Activated CD8-positive, alpha-beta memory T cell treated with anti-CD3 and anti-CD28 coated beads for 4 hours (primary cell): ENCODE measurements at places on chromosomes 7 and 10.

GRCh38 chr7:69598081-69598486 is at the start of gene AUTS2:
AUTS2 (plus strand) TSS chr7:69598475; CDS start chr7:69599654, 1,179 bp downstream.
- peak; percentile 24 for DNase-seq

GRCh38 chr7:116687801-116688201 is 15.8 kb downstream of the MET start:
- no peak for DNase-seq

DNA sequence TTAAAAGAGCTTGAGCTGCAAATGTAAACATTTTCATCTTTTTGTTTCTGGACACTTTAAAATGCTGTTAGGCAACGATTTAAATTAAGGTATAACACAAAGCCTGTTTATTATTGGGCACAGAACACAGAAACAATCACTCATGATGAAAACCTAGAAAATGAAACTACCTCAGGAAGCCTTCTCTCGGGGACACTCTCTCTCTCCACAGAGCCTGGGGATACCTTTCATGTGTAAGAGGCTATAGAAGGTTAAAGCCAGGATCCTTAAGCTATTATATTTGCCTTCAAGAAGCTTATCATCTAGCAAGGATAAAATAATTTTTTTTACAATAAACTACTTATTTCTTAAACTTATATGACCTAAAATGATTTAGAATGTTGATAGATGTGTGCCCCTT is 194.1 kb downstream of the SKAP2 start:
- no peak for DNase-seq

DNA sequence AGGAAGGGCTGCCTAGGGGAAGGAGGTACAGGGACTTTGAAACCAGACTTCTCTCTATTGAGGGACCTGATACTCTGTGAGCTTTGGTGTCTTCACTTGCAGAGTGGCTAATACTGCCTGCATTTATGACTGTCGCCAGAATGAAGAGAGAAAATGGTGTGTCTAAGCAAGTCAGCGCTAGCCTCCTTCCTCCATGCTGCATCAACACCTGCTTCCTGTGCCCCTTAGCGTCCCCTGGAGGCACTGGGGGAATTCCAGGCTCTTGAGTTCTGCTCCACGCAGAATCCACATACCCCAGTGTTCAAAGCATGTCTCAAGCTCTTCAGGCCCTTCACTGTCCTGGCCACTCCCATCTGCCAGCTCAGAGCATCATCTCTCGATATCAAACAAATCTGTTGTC is 140.5 kb downstream of the PKD1L1 start:
- DNase-seq = no peak

DNA sequence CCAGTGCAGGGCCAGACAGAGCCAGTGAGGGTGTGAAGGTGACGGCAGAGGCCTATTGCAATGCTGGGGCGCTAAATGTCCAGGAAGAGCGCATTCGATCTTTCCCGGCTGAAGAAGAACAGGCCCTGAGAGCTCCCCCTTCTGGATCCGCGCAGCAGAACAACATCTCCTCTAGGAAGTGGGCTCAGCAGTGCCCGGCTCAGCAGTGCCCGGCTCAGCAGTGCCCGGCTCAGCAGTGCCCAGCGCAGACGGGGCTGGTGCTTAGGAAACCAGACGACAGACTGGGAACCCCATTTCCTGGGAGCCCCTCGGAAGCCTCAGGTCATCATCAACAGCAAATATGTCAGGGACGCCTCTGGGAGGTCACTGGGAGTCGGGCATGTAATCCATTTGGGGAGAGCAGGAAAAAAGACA is 4.7 kb upstream of the NOS3 start:
- no peak for DNase-seq

DNA sequence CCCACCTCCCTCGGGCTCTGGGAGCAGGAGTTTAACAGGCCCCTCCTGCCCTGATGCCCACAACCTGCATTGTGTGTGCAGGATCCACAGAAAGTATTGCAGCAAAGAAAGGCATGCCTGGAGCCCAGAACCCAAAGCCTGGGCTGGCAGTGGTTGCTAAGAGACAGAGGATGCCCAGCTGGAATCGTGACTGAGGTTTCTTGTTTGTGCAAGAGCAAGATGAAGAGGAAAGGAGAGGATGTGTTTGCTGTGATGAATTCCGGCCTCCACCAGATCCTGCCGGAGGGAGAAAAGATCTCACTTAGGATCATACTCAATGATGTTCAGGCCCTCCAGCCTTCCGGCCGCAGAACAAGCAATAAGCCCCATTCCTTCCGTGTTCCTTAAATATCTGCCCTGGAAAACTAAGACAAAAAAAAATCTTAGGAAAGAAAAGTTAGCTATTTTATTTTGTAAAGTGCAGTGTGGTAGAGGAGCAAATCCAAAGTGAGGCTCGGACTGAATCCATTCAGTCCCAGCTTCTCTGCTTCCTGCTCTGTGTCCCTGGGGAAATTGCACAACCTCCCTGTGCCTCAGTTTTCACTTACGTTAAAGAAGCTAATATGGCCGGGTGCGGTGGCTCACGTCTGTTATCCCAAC is 57.1 kb downstream of the SLIT1 start:
- no peak for DNase-seq

DNA sequence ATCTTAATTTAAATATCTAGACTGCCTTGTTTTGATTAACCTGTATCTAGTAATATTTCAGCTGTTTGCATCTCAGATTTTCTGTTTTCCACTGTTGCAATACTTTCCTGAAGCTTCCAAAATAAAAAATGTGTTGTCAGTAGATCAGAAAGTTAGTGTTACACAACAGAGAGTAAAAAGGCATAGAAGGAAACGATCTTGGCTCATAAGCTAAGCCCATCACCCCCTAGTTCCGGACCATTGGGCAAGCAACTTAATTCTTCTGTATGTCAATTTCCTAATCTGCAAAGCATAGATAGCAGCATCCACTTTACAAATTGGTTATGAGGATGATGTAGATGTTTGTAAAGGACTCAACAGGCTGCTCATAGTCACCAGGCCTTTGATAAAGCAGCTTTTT is 4.4 kb downstream of the PON3 start:
- no peak for DNase-seq

GRCh38 chr10:121514141-121514865 is 83.9 kb downstream of the FGFR2 start:
- DNase-seq = no peak

- no peak for DNase-seq
These were observed 21.6 kb downstream of the SCART1 start for GRCh38 chr10:133475425-133475734.

DNA sequence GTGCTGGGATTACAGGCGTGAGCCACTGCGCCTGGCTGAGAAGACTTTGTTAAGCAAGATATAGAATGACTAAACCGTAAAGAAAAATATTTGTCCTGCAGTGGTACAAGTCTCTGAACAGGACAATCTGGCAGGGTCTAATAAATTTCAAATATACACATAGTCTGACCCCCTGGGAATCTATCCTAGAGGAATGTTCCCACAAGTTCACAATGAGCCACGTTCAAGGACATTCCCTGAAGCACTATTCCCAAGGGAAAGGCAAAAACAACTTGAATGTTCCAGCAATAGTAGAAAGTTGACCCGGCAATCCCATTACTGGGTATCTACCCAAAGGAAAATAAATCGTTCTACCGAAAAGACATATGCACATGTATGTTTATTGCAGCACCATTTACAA is 82.0 kb downstream of the HIP1 start:
- no peak for DNase-seq

DNA sequence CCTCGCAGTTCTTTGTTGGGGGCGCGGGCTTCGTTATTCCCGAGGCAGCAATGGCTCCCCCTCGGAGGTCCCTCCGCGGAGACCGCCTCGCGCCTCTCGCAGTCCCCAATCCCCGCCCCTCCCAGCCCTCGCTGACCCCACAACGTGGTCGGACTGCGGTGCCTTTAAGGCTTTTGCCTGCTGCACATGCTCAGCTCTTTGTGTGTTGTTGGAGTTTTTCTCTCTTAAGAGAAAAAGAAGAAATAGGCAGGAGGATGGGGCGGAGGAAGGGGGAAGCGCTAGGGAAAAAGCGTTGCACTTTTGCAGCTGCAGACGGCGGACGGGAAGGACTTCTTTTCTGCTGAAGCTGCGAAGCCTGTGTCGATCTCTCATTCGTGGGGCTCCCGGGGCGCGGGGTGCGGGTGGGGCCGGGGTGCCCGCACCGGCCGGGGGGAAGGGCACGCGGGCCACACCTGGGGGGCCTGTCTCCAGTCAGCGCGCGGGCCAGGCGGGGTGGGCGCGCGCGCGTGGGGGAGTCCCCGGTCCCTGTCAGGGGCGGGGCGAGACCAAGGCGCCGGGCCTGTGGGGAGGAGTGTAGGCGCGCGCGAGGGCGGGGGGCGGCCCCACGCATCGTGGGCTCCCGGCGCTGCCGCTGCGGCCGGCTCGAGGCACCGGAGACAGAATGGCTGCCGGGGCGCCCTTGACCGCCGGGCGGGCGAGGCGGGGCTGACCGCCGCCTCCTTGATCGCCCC is 445 bp upstream of the ATRNL1 start:
- no peak for DNase-seq

- DNase-seq = no peak
These were observed 287.9 kb upstream of the SEMA3A start for GRCh38 chr7:84482476-84482875.

DNA sequence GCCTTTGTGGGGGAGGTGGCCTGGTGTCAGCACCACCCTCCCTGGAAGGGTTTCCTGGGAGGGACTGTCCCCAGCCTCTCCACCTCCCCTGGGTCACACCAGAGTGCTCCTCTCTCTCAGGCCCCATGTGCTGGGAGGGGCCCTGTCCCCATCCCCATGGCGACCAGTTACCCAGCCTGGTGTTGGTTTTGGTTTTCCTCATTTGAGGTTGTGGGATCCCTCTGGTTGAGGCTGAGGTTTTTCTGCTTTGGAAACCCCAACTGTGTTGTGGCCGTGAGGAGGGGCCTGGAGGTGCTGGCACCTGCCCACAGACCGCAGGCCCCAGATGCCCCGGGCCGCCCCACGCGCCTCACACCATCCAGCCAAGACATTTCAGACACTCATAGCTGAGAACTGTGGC is 106.3 kb downstream of the GRK5 start:
- DNase-seq = peak; percentile 25

GRCh38 chr10:103542764-103543616 is 49.5 kb downstream of the NEURL1 start:
- DNase-seq = no peak
